Spinal cord (tissue), 10 donors: ENCODE measurements at places on chromosomes 5 and 9. TPM values are rescaled to one million over a fixed set of nuclear protein-coding genes. Genes with fewer than 3 reads are reported as not detected.

DNA sequence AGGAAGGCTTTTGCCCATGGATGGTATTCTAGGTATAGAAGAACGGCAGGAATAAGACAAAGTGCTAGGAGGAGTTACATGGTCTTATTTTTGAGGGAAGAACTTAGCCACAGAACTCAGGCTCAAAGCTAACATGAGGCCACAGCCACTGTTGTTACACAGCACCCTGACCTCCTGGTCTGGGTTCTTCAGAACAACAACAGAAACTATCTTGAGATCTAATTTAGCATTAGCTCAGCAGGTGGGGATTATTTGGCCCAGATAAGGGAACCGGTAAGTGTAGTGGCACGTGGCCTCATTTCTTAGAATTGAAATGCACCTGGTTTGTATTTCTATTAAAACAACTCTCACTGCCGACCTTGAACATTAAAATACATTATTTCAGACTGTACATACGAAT is 1168.7 kb upstream of the SEMA6A start:
- no peak for DNase-seq

- no peak for DNase-seq
Measured at GRCh38 chr5:16372493-16372892, 93.1 kb downstream of the ZNF622 start.

DNA sequence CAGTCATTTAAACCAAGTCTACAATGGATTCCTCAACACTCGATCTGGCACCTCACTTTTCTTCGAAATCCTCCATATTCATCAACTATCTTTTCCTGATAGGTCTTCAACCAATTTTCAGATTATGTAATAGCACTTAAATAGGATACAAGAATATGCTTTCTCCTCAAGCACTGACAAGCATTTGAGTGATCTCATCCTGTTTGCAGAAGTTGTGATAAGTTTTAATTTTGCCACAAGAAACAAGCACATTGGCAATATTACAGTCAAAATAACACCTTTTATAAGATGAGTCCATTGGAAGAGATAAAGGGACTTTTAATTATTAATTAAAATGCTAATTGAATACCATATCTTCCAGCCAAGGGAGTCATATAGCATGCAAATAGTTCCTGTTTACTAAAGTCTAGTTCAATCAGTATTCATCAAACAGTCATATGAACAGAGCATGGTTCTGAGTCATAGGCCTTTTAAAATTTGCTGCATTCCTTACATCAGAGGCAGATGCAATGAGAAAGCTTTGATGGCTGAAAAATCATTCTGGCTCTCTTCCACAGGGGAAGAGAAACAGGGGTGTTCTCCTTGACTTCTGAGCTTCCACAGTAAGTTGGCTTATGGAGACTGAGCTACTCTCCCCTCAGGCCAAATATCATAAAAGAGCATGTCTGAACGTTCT is 32.7 kb upstream of the ZCCHC9 start:
- no peak for DNase-seq

GRCh38 chr5:40841068-40841805 is at the start of gene CARD6:
CARD6 (plus strand) TSS chr5:40841367; CDS start chr5:40841383, 16 bp downstream.
- no peak for DNase-seq

- no peak for DNase-seq
Measured at GRCh38 chr5:115838885-115839518, 2.4 kb downstream of the ATG12 start.

DNA sequence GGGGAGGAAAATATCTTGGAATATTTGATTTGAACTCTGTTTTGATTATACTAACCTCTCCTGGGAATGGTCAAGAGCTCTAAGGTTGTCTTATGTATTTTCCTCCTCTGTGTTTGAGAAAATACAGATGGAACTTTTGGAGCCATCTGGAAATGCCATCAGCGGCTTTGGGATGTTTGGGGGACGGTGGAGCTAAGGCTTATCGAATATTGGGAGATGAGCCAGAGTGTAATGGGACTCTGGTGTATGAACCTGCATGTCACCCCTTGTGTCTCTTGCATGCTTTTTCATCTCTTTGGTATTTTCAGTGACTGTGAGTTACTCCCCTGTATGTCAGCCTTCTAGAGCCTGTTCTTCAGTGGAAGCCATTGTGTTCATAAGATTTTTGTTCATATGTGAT is 180.0 kb upstream of the OTULINL start:
- DNase-seq, result no peak

DNA sequence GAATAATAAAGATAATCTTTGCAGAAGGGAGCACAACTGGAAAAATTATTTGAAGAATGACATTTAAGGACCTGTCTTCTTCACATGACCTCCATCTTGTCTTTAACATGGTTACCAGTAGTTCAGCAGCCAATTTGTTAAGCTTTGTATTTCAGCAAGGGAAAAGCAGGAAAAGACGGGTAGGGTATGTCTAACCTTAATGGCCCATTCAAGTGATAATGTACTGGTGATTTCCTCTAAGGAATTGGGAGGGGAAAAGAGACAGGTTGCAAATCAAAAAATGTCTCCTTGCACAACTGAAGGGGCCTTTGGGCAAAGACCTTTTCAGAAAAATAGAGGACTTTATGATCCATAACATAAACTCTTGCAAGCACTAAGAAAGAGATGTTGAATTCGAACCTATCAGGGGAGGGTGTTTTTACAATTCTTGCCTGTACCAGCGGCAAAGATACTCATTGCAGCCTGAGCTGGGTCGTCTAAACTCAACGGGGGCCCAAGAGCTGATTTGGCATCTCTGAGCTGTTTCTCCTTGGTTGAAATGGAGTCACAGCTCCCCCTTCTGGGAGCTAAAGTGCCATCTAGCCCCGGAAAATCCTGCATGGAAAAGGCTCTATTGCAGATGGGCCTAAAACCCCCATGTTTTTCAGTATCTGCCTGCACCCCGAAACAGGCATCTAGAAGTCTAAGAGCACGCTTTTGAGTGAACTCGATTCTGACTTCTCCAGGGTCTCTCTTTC is 3.8 kb downstream of the BRINP1 start:
- peak; percentile 90 for DNase-seq

DNA sequence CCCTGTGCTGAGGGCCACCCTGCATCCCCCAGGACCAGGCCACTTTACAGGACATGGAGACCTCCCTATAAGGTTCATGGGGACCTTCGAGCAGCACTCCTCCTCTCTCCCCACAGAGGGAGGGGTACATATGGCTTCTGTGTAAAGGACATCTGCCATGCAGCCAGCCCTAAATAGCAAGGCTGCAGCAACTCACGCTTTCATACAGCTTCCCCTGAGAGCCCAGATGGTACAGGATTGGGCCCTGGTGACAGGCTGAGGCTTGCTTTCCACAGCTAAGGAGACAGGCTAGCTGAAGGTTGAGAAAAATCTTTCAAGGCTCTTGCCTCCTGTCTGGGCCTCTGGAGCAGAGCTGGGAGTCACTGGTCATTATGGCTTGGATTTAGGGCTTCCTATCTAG is 147.0 kb upstream of the ZNF366 start:
- DNase-seq, result peak; percentile 54

GRCh38 chr5:36939969-36940858 is 63.6 kb downstream of the NIPBL start:
- no peak for DNase-seq

- no peak for DNase-seq
Measured at GRCh38 chr5:131633830-131634229, 1.2 kb downstream of the RAPGEF6 start.

GRCh38 chr5:74949976-74950375 is 83.8 kb upstream of the FAM169A start:
- DNase-seq, result no peak

- DNase-seq, result no peak
Measured at GRCh38 chr9:135357863-135358551, 121.6 kb upstream of the PPP1R26 start.

DNA sequence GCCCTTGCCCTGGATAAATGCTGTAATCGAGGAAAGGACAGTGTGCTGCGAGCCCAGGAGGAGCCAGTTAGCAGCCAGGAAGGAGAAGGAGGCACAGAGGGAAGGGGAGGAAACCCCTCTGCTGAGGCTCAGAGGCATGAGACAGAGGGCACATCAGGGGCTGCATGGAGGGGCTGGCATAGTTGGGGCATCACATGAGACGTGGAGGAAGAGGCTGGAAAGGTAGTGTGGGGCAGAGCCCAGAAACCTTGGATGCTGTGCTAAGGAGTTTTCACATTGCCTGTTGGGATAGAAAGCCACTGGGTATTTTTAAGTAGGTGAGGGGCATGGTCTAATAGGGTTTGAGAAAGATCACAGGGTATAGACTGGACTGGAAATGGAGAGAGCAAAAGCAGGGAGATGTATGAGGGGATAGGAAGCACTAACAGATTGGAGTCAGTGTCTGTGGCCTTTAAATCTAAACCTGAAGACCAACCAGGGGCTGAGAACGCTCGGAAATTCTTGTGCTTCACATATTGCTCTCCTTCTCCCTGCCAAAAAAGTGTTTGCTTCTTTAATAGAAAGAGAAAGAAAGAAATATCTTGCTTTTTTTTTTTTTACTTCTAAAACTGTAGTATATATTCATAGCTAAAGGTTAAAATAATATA is 33.0 kb upstream of the ANGPTL2 start:
- DNase-seq, result no peak

- no peak for DNase-seq
Measured at GRCh38 chr9:105066275-105066865, 138.4 kb upstream of the ABCA1 start.

DNA sequence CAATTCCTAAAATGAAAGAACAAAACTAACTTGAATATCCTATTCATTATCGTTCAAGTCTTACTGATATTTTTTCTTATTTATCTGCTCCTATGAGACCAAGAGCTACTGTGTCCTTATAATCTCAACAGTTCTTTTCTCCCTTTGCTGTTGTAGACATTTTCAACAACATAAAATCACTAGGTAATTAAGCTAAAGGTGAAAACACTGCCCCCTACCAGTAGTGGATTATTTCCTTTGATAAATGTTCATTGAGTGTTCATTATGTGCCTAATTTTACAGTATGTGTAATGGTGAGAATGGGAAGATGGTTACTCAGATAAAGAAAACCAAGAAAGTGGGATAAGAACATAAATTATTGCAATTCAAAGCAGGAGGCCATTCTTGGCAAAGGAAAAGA is 41.4 kb upstream of the PAPPA start:
- no peak for DNase-seq

GRCh38 chr5:179378116-179378440 is 32.8 kb upstream of the ADAMTS2 start:
- DNase-seq, result no peak

GRCh38 chr9:96338299-96338698 is 36.3 kb upstream of the HSD17B3 start:
- no peak for DNase-seq

DNA sequence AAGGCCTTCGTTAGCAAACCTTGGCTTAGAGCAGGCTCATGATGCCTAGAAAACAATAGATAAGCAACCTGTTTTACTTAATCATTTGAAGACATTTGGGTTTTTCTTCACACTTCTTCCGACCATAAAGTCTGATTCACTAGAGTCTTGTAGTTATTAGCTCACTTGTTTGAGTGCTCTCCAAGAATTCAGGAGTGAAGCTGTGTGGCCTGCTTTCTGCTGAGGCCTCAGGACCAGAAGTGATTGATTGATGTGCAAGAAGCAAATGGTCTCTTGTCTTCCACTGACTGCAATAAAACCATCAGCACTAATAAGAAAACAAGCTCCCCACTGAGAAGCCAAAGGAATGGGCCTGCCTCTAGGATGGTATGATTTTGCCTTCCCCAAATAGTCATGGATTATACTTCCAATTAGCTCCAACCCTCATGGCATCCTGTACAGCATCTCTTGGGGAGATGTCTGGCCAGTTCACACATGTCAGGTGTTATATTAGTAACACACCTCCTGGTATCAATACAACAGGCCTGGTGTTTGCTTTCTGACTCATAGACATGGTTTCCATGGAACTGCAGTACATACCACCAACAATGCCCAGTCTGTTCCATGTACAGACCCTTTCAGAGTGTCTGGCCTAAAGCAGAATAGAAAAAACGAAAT is 317.6 kb downstream of the CWC27 start:
- peak; percentile 21 for DNase-seq

DNA sequence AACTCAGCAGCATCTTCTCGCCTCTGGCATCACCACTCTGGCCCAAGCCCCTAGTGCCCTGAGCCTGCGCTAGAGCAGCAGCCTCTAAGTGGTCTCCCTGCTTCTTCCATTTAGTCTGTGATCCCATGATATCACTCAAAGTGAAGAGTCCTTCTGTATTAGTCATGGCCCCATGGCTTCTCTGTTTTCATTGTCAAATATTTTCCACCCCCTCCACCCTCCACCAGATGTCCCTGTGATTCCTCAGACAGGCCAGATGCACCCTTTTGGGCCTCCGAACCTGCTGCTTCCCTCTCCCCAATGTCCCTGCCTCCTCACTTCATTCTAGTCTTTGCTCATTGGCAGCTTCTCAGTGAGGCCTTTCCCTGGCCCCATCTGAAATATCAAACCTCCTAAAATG is 299.2 kb downstream of the SPOCK1 start:
- DNase-seq, result no peak

- DNase-seq, result no peak
Measured at GRCh38 chr5:38466424-38467189, 89.8 kb downstream of the LIFR start.

GRCh38 chr5:138180841-138181240 is 1.9 kb downstream of the KIF20A start:
- no peak for DNase-seq

- DNase-seq, result no peak
Measured at GRCh38 chr9:16811987-16812685, 58.3 kb downstream of the BNC2 start.

- DNase-seq, result no peak
Measured at GRCh38 chr5:120463991-120464626, at the start of gene PRR16. PRR16 (plus strand) TSS chr5:120464300.

GRCh38 chr5:175773534-175774070 is 97.8 kb upstream of the CPLX2 start:
- DNase-seq, result no peak

Gene SPOCK1
- 97.6 TPM for total RNA-seq

Gene BTNL8
- 0.11 TPM for total RNA-seq

Gene SLC4A9
- 0.39 TPM for total RNA-seq

Gene FOXD4L4
- total RNA-seq, result 0.22 TPM

Gene C1QTNF3
- total RNA-seq, result 52.4 TPM

Gene LPAR1
- total RNA-seq, result 158 TPM

Gene KLF4
- total RNA-seq, result 39.1 TPM

Gene ORM2
- 0.28 TPM for total RNA-seq

Gene NR5A1
- total RNA-seq, result 0.11 TPM

Gene PRUNE2
- total RNA-seq, result 19.7 TPM

Gene TSLP
- 0.20 TPM for total RNA-seq

Gene OMD
- 133 TPM for total RNA-seq

Gene PKN3
- 1.1 TPM for total RNA-seq

Gene CDH10
- 12.0 TPM for total RNA-seq

Gene IL3
- total RNA-seq, result not detected

Gene SPARC
- total RNA-seq, result 4,374 TPM

Gene ARL14EPL
- total RNA-seq, result not detected

Gene IL13
- total RNA-seq, result not detected

Gene MLANA
- total RNA-seq, result 0.20 TPM
